Activated CD8-positive, alpha-beta memory T cell treated with anti-CD3 and anti-CD28 coated beads, Interleukin-2, amount 10 ng/mL, durations not matched to agents 7 days and 5 days (primary cell): ENCODE measurements at places on chromosomes 13 and 19. TPM values are rescaled to one million over a fixed set of nuclear protein-coding genes. Genes with fewer than 3 reads are reported as not detected.

GRCh38 chr19:46924874-46925547, 64.2 kb downstream of the ARHGAP35 start:
- peaks cover 51% of the 10 kb centered on the region for H3K4me1 ChIP-seq
- no peaks in the 10 kb centered on the region for H3K27me3 ChIP-seq
- H3K36me3 ChIP-seq, result peaks cover 25% of the 10 kb centered on the region
- peak overlapping the region; percentile 79 for H3K27ac ChIP-seq
- DNase-seq, result peak; percentile 75
- peak overlapping the region; percentile 8 for H3K4me3 ChIP-seq

GRCh38 chr19:14830702-14831101, 4.3 kb downstream of the OR7A5 start:
- no peaks in the 10 kb centered on the region for H3K4me1 ChIP-seq
- no peak overlapping the region for H3K27ac ChIP-seq
- H3K4me3 ChIP-seq, result no peak overlapping the region
- no peaks in the 10 kb centered on the region for H3K36me3 ChIP-seq

DNA sequence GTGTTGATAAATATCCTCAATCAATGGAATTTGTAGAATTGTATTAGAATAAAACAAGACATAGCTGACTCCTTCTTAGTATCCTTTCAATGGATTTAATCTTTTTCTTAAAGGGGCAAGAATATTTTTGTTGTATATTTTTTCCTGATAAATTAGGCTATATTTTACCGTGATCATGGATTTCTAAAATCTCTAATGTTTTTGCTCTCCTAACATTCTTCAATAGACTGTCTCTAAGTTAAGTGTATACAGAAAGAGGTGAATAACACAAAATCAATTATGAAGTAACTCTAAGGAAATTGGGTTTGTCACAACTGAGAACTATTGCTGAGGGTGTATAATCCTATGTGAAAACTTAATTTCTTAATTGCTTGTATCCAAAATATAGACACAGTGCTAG, at the start of gene OR7E24:
OR7E24 (plus strand) TSS at position 301 of the 400 bp plus-strand sequence. CDS start 114 bp downstream, outside the sequence.
- no peaks in the 10 kb centered on the region for H3K27me3 ChIP-seq
- DNase-seq, result no peak
- H3K4me3 ChIP-seq, result no peak within 1 kb of the TSS

DNA sequence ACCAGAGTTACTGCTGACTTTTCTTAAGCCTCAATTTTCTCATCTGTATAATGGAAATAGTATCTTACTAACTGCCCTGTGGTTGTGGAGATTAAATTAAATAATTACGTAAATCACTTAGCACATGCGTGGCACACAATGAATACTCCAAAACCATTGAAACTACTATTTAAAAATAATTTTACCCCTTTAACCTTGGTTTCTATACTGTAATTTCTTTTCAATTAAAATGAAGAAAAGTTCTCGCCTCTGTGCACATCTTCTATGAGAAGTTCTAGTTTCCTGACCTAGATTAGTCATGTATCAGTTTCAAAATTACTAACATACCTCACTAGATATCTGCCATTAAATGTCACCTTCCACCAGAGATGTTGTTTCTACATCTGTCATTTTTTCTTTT, 5.7 kb downstream of the SLITRK1 start:
- DNase-seq, result no peak
- no peaks in the 10 kb centered on the region for H3K36me3 ChIP-seq
- H3K4me3 ChIP-seq, result no peak overlapping the region
- H3K27me3 ChIP-seq, result peaks cover 36% of the 10 kb centered on the region
- no peak overlapping the region for H3K27ac ChIP-seq

DNA sequence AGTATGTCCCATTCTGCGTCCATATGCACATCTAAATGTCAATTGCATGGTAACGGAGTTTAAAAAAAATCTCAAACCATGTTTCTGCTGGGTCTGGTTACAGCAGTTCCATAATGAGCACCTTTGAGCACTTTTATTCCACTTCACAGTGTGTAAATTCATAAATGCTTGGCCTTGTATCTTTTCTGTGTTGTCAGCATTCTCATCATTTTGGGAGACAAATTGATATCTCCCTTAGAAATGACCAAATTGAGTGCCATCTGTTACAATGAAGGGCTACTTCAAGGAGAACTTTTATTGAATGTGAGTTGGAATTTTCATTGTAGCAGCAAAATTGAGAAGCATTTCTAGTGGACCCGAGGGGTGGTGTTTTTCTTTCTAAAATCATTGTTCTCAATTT, 432.9 kb upstream of the PCDH9 start:
- H3K4me1 ChIP-seq, result no peaks in the 10 kb centered on the region
- no peak overlapping the region for H3K27ac ChIP-seq
- H3K4me3 ChIP-seq, result no peak overlapping the region
- H3K36me3 ChIP-seq, result no peaks in the 10 kb centered on the region
- H3K27me3 ChIP-seq, result no peaks in the 10 kb centered on the region

DNA sequence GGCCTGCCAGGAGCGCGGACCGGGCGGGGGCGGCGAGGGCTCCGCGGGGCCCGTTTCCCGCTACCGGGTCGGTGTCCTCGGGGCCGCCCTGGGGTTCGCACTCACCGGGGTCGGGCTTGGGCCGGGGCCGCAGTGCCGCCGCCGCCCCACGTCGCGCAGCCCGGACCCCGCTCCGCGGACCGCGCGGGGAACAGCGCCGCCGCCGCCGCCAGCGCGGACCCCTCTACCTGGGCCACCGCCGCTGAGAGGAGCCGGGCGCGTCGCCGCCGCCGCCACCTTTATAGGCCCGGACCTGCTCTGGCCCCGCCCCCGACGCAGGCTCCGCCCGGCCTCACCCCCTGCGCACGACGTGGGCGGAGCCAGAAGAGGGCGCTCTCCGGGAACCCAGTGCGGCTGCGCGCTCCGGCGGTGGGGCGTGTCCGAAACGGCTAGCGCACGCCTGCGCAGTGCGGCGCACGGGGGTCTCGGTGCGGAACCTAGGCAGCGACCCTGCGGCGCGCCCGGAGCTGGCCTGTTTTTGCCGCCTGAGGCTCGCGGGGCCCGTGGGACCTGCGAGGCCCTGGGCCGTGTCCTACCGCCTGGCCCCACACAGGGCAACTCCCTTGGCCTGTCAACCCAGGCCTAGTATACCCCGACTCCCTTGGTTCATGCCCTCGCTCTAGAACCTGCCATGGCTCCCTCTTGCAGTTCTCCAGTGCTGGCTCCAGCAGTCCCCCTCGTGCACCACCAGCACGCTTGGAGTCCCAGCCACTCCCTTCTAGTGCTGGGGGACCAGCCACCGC, at the start of gene MKNK2:
MKNK2 (minus strand) TSS at position 254 of the 782 bp plus-strand sequence. CDS start 393 bp downstream, outside the sequence.
- DNase-seq, result peak; percentile 95
- H3K4me3 ChIP-seq, result peak within 1 kb of the TSS; percentile 86
- H3K36me3 ChIP-seq, result peaks cover 4% of the 10 kb centered on the region
- peak within 1 kb of the TSS; percentile 94 for H3K27ac ChIP-seq
- no peaks in the 10 kb centered on the region for H3K27me3 ChIP-seq

Gene FPR3
- not detected for total RNA-seq

DNA sequence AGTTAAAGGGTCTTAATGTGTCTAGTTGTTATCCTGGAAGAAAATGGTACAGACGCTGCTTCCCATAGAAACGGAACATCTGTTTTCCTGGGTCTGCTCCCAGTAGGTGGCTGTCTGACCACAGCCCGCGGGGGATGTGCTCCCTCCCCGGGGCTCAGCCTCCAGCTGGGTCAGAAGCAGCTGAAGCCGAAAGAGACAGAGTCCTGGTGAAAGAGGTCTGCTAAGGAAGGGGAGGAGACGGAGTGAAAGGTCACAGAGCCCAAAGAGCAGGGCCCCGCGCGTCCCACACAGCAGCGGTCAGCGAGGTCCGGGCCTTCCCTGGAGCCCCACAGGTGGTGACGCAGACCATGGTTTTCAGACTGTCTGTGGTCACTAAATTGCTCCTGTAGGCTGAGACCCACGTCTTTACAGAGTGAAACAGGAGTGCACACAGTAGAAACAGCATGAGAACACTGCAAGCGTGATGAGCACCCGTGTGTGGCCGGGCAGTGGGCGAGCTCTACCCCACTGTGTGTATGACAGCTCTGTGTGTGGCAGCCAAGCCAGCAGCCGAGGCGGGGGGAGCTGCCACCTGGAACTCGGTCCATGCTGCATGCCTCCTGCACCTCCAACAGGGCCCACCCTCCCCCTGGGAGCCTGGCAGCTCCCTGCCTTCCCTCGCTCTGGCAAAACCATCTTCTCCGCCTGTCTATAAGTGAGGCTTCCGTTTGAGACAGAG, 52.0 kb upstream of the C13orf46 start:
- peaks cover 3% of the 10 kb centered on the region for H3K4me1 ChIP-seq
- no peaks in the 10 kb centered on the region for H3K27me3 ChIP-seq
- peaks cover 7% of the 10 kb centered on the region for H3K36me3 ChIP-seq
- H3K27ac ChIP-seq, result no peak overlapping the region

Gene CERS1
- not detected for total RNA-seq

GRCh38 chr13:63323441-63323840, 1907.8 kb upstream of the PCDH20 start:
- no peak overlapping the region for H3K27ac ChIP-seq
- no peak for DNase-seq
- no peaks in the 10 kb centered on the region for H3K4me1 ChIP-seq
- no peaks in the 10 kb centered on the region for H3K27me3 ChIP-seq
- H3K36me3 ChIP-seq, result no peaks in the 10 kb centered on the region

- H3K27me3 ChIP-seq, result peaks cover 2% of the 10 kb centered on the region
- H3K27ac ChIP-seq, result peak overlapping the region; percentile 79
- peaks cover 11% of the 10 kb centered on the region for H3K36me3 ChIP-seq
- DNase-seq, result no peak
Observed at GRCh38 chr19:47487551-47488515, 3.8 kb upstream of the KPTN start.

DNA sequence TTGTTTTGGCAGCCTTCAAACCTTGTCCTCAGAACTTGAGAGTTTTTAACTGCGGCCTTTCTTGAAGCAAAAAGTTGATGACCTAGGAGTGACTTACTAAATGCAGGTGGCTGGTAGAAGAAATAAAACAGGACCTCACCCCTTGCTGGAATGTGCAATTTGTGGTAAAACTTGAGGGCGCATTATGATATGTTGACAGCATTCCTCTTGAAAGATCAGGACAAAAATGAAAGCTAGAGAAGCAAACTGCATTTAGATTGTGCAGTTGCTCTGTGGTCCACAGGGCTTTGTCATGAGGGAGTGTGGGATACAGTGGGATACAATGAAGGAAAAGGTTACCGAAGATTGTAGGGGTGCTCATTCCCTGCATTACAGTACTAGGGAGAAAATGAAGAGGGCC, 504.2 kb downstream of the GPC6 start:
- no peak overlapping the region for H3K4me3 ChIP-seq
- no peak for DNase-seq
- H3K27me3 ChIP-seq, result no peaks in the 10 kb centered on the region
- peaks cover 3% of the 10 kb centered on the region for H3K4me1 ChIP-seq

GRCh38 chr13:112724788-112725345, 35.0 kb downstream of the ATP11A start:
- H3K4me1 ChIP-seq, result peaks cover 23% of the 10 kb centered on the region
- no peak for DNase-seq
- no peak overlapping the region for H3K27ac ChIP-seq
- no peak overlapping the region for H3K4me3 ChIP-seq
- H3K27me3 ChIP-seq, result no peaks in the 10 kb centered on the region

Gene GPR183
- total RNA-seq, result 15.3 TPM

Gene MYO16
- total RNA-seq, result 0.05 TPM

DNA sequence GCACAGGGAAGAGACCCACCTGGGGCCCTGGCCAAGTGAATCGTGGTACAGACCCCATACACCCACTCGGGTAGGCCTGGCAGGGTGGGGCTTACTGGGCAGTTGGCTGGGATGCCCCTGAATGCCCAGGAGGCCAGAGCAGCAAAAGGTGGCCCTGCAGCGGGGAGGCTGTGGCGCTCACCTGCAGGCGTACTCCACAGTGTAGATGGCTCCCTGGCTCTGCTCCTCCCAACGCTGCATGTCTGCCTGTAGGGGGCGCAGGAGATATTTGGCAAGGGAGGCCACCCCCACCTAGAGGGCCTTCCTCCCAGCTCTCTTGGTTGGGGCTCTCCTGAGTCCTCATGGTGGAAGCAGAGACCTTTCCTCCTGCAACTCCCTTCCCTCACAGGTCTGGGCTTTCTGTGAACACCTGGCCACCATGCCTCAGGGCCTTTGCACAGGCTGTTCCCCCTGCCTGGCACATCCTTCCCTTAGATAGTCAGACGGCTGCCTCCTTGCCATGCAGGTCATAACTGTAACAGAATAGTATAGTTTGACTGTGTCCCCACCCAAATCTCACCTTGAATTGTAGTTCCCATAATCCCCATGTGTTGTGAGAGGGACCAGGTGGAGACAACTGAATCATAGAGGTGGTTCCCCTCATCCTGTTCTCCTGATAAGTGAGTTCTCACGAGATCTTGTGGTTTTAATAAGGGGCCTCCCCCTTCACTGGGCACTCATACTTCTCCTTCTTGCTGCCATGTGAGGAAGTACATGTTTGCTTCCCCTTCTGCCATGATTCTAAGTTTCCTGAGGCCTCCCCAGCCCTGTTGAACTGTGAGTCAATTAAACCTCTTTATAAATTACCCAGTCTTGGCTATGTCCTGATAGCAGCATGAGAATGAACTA, 5.9 kb downstream of the BORCS8 start:
- peaks cover 21% of the 10 kb centered on the region for H3K4me1 ChIP-seq
- no peaks in the 10 kb centered on the region for H3K27me3 ChIP-seq
- H3K36me3 ChIP-seq, result peaks cover 33% of the 10 kb centered on the region

DNA sequence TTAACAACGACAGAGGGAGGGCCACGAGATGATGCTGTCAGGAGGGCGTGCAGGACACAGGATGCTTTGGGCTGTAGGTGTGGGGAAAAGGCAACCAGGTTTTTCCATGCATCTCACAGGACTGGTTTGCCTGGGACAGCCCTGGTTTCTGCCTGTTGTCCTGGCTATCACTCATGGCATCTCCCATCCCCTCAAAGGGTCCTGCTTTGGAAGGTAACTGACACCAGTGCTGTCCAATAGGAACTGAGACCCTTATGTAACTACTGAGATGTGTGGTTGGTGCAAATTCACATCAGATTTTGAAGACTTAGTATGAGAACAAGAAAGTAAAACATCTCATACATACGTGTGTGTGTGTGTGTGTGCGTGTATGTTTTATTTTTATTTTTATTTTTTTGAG, 144.2 kb downstream of the URI1 start:
- no peak for DNase-seq
- H3K27me3 ChIP-seq, result no peaks in the 10 kb centered on the region
- H3K36me3 ChIP-seq, result no peaks in the 10 kb centered on the region

DNA sequence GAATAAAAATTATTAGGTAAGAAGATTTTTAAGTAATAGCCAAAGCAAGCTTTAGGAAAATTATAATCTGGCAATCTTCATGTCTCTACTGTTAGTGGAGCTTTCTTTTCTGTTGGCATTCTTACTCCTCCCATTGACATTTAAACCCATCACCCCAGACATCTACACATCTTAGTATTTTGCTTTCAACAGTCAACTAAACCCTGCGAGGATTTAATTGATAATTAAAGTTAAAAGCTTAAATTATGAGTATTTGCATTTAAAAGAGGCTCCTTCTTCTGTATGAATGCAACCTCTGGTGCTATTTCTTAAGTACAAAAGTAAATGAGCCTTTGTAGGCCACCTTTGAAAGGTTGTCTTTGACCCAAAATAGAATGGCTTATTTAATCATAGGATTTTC, 148.1 kb downstream of the DACH1 start:
- no peak overlapping the region for H3K4me3 ChIP-seq
- H3K36me3 ChIP-seq, result no peaks in the 10 kb centered on the region
- H3K4me1 ChIP-seq, result no peaks in the 10 kb centered on the region
- H3K27me3 ChIP-seq, result no peaks in the 10 kb centered on the region
- H3K27ac ChIP-seq, result no peak overlapping the region

GRCh38 chr13:77515785-77516184, 19.7 kb upstream of the SCEL start:
- peaks cover 3% of the 10 kb centered on the region for H3K27me3 ChIP-seq
- no peak for DNase-seq
- H3K4me3 ChIP-seq, result no peak overlapping the region
- no peak overlapping the region for H3K27ac ChIP-seq
- no peaks in the 10 kb centered on the region for H3K36me3 ChIP-seq
